ENCODE measurements at places on chromosomes 1 and 21.

- DNase-seq = no peak
Observed at GRCh38 chr1:52477876-52478275, 73.5 kb downstream of the PRPF38A start.

- no peak for DNase-seq
Observed at GRCh38 chr1:46425726-46426125, 31.6 kb downstream of the FAAH start.

DNA sequence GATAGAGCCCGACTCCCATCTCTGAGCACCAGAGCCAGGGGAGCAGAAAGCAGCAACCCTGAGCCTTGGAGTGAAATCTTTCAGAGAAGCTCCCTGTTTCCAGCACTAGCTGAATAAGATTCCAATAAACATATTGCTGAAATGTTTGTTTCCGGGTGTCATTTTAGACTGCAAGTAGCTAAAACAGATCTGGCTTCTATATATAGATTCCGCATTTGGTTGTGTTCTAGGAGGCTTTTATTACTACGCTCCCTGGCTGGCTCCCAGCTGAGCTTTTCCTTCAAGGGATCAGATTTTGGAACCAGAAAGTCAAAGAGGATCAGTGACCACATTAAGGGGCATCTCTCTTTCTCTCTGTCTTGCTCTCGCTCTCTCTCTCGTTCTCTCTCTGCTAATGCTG is 88.2 kb downstream of the PAPPA2 start:
- DNase-seq = no peak

DNA sequence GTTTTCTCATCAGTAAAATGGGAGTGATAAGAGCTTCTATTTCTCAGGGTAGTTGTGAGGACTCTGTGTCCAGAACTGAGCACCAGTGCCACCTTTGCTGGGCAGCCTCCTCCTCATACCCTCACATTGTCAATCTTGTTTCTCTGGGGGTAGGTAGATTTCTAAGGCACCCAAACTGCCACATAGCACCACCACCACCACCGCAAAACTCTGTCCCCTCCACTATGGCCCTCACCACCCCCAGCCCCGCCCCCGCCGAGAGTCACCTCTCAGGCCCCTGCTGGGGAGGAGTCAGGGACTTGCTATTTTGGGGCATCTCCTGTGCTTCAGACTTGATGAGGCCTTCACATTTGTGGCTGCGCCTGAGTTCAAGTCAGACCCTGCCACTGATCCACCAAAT is 549.2 kb downstream of the PTPRU start:
- no peak for DNase-seq

GRCh38 chr1:217747156-217747769 is 116.1 kb downstream of the SPATA17 start:
- peak; percentile 26 for DNase-seq

- no peak for DNase-seq
Observed at GRCh38 chr1:154657556-154657955, 49.6 kb upstream of the ADAR start.

GRCh38 chr1:76933847-76934815 is 66.9 kb downstream of the ST6GALNAC5 start:
- no peak for DNase-seq

GRCh38 chr1:25758466-25759070 is 41.4 kb upstream of the SELENON start:
- DNase-seq = no peak

GRCh38 chr1:145545055-145545454 is 62.7 kb upstream of the GPR89A start:
- no peak for DNase-seq

GRCh38 chr21:15063081-15063813 is 1.6 kb downstream of the NRIP1 start:
- peak; percentile 31 for DNase-seq

DNA sequence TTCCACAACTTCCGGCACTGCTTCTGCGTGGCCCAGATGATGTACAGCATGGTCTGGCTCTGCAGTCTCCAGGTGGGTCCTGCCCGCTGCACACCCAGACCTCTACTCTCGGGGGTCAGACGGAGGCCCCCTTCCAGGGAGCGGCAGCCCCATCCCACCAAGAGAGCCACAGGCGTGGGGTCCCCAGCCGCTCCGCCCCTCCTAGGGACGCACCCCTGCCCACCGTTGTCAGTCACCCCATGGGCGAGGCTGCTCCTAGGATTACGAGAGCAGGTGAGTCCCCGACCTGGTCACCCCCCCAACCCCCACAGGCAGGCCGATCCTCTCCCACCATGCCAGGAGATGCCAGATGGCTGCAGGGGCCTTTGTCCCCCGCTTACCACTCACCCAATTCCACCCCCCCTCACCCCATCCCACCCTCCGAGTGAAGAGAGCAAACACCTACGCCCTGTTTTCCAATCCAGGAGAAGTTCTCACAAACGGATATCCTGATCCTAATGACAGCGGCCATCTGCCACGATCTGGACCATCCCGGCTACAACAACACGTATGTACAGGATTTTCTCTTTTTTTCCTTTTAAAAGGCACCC is 107.0 kb downstream of the PDE9A start:
- DNase-seq = no peak

DNA sequence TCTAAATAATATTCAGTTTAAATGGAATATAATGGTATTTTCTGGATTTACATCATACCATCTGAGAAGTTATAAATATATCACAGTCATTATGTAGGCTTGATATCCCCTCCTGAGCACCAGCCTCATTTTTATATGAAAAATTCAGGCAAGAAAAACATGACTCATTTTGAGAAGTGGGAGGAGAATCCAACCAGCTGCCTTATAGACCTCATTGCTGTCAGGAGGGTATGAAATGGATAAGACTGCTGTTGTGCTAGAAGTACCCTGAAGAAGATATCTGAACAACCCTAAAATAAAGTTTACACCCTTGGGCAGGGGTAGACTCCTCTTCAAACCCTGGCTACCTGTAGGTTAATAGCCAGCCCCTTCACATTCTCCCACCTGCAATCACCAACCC is 8.8 kb downstream of the GIPC2 start:
- DNase-seq = peak; percentile 20

- DNase-seq = no peak
Observed at GRCh38 chr1:50667272-50667671, 244.0 kb upstream of the DMRTA2 start.

DNA sequence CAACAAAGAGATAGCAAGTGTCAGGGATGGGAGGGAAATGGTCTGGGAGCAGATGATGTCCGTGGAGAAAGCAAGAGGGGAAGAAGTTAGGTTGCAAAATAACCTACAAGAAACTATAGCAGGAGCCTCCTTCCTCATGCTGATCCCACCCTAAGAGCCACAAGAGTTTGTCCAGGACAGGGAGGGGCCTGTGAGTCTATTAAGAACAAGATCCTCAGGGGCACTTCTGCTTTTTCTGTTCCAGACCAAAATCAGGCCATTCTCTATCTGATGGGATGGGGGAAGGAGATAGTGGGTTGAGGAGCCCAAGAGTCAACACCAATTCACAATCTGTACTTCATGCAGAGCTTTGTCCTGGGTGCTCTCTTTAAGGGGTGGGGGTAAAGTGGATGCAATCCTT is 7.7 kb upstream of the ATP1A4 start:
- no peak for DNase-seq

GRCh38 chr1:156523801-156524480 is 23.4 kb upstream of the MEF2D start:
- DNase-seq = no peak

DNA sequence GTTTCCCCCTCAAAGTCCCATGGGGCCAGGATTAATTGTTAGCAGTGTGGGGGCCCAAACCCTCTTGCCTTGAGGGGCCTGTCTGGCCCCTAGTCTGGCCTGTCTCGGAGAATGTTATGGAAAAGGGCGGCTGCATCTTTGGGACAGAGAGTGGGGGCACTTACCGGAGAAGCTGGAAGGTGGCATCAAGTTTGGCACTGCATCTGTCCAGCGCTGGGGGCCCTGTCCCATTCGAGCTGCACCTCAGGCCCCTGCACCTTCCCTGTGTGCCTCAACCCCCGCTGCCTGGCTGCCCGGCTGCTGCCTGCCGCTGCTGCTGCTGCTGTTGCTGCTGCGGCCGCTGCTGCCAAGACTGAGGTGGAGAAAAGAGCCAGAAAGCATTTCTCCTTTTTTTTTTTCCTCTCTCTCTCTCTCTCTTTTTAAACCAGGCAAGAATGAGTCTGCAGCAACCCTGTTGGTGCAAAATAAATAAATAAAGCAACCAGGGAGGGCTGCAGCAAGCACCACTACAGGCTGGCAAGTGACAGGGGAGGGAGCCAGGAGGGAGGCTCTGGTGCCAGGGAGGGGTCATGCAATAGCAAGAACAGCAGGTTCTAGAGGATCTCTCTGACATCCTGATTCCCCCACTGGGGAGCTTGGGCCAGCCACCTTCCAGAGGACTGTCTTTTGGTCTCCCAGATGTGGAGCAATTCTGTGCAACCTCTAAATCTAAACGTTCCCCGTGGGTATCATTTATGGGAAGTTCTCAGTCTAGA is at the start of gene LINGO4:
Gene LINGO4 (minus strand): TSS at position 354 of the 755 bp plus-strand sequence. CDS start 2,715 bp downstream, outside the sequence.
- DNase-seq = no peak

- no peak for DNase-seq
Observed at GRCh38 chr21:33643658-33644311, 1.5 kb downstream of the ITSN1 start.

DNA sequence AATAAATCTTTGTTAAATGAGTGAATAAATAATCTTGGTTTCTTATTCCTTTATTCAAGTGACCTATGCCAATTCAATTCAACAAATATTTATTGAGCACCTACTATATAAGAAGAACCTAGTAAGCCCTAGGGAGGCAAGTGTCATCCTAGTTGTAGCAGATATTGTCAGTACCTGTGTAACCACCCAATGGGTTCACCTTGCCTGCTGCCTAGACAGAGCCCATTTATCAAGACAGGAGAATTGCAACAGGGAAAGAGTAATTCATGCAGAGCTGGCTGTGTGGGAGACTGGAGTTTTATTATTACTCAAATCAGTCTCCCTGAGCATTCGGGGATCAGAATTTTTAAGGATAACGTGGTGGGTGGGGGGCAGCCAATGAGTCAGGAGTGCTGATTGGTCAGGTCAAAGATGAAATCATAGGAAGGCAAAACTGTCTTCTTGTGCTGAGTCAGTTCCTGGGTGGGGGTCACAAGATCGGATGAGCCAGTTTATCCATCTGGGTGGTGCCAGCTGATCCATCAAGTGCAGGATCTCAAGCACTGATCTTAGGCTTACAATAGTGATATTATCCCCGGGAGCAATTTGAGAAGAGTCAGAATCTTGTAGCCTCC is 53.8 kb upstream of the KCNA3 start:
- DNase-seq = no peak

All from amniotic epithelial cell (primary cell).